ENCODE measurements at places on chromosomes 4 and X.
A peak's percentile ranks its signal among the peaks of the same experiment; 100 is the strongest.

DNA sequence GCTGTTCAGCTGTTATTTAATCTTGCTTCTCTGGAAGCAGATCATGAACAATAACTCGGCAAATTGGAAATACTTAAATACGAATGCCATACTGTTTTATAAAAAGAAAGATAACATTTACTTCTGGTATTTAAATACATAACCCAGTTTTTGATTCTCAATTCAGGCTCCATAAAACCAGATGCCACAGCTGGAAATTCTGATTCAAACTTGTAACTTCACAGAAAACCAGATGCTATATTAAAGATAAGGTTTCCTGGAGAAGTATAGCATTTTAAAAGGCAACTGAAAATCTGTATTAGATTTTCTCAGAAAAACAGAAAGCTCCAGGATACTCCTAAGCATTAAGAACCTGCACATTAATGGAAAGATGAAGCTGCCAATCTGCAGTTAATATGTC is 40.2 kb downstream of the STX18 start:
- DNase-seq = no peak

GRCh38 chr4:93743635-93744034 is 84.9 kb upstream of the ATOH1 start:
- DNase-seq = no peak

- DNase-seq = no peak
Measured at GRCh38 chr4:25313201-25313895, 774 bp downstream of the ZCCHC4 start.

GRCh38 chr4:111639120-111639690 is 506.0 kb upstream of the FAM241A start:
- no peak for DNase-seq

DNA sequence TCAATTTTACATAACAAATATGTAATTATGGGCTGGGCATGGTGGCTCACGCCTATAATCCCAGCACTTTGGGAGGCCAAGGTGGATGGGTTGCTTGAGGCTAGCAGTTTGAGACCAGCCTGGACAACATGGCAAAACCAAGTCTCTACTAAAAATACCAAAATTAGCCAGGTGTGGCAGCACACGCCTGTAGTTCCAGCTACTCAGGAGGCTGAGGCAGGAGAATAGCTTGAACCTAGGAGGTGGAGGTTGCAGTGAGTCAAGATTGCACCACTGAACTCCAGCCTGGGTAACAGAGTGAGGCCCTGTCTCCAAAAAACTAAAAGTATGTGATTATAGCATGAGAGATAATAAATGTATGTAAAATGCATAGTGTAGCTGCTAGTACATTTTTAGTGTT is 229.0 kb downstream of the PPARGC1A start:
- DNase-seq = no peak

DNA sequence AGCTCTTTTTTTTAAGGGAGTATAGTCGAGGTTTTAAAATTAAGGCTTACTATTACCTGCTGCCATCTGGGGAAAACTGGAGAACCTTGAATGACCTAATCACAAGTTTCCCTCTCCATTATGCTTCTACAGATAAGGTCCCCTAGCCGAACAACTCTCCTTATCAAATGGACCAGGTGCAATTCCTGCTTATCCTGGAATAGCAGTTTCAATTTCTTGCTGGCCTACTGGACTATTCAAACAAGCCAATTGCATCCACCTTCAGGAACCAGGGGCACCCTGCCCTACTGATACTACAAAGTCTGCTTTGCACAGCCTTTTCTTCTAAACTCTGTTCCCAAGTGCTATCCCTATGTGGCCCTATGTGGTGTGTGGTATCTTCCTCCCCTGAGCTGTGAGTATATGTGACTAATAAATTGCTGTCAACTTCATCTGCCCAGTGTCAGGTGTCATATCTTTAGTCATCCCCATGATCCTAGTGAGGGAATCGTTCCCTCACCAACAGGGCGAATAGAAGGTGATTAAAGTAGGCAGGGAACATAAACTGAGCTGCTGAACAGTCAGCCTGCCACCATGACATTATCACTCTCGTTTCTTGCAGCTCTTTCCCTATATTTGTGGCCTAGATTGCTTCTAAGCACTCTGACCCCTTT is 128.5 kb downstream of the ATG4A start:
- no peak for DNase-seq

GRCh38 chr4:110224812-110225211 is 26.4 kb upstream of the ELOVL6 start:
- DNase-seq = no peak

GRCh38 chr4:150209140-150209829 is 131.0 kb downstream of the DCLK2 start:
- peak; percentile 80 for DNase-seq

DNA sequence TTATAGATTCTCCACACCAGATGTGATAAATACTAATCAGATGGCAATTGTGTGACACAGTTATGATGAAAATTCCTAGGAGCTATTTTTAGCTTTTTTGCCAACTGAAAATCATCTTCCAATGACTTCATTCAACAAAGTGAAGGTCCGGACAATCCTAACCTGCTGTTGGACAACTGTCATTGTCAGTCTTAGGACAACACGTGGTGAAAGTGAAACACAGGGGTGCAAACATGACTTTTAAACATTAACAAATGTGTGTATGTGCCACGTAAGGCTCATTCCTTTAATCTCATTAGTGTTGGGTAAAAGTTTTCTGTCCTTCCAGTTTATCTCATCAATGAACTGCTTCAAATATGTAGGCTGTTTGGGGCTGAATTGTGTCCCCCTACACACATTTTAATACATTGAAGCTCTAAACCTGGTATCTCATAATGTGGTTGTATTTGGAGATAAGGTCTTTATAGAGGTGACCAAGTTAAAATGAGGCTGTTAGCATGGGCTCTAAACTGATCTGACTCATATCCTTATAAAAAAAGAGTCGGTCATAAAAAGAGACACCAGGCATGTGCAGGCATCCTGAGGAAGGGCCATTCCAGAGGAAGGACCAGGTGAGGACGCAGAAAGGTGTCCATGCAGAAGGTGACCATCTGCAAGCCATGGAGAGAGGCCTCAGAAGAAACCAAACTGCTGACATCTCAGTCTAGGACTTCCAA is 41.2 kb upstream of the SMAD1 start:
- no peak for DNase-seq

DNA sequence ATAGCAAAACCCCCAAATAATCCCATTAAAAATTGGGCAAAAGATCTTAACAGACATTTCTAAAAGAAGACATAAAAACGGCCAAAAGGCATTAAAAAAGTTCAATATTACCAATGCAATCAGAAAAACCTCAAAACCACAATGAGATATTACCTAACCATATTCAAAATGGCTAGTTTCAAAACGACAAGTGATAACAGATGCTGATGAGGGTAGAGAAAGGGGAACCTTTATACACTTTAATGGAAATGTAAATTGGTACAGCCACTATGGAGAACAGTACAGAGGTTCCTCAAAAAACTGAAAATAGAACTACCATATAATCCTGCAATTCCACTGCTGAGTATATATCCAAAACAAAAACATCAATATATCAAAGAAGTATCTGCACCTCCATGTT is 6.2 kb downstream of the AADAT start:
- no peak for DNase-seq

DNA sequence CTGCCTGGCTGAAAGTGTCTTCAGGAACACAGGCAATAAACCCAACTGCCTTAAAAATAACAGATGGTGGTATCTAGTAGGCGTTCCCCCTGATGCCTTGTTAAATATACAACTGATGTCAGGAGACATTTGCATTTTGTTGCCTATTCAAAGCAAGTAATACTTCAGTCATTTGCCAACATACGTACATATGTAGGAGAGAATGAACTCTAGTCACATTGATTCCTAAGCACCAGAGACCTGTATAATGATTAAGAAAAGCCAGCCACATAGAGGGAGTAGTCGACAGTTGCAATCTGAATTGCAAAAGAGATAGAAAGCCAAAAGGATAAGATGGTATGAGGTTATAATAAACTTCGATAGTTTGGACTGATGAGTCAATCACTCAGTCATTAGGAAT is 191.0 kb upstream of the EMCN start:
- no peak for DNase-seq

DNA sequence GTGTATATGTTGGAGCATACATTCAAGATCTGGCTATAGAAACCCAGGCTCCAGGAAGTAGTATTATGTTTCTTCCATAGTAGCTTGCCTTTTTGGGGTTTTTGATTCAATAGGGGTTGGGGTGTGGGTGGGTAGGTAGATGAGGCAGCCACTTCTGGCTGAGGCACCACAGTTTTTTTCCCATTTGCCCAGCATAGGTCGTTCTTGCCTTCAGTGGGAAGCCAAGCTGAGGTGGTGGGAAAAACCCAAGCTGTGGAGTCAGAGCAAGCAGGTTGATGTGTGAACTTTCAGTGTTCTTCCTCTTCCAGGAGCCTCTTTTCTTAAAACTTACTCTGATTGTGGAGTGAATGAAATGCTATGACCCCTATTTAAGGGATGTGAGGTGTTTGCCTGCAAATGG is 67.0 kb upstream of the RPS6KA3 start:
- DNase-seq = no peak

GRCh38 chrX:18971506-18971905 is 12.4 kb downstream of the PHKA2 start:
- no peak for DNase-seq

DNA sequence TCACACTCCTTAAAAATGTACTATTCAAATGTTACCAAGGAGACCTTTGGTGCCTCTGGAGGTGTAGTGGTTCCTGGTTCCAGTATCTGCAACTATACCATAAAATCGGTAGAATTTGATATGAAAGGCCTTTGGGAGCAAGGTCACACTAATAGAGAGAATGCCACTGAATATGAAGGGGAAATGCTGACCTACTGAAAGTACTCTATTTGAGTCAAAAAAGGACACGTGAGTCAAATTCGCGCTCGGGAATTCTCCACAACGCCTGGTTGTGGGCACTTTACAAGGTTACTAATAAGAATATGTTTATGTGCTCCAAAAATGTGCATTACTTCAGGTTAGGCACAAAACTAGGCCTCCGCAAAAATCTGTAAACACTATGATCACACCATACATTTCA is 39.5 kb upstream of the RELL1 start:
- DNase-seq = no peak

- DNase-seq = peak; percentile 60
Measured at GRCh38 chrX:49183701-49184281, 2.4 kb downstream of the PRICKLE3 start.

DNA sequence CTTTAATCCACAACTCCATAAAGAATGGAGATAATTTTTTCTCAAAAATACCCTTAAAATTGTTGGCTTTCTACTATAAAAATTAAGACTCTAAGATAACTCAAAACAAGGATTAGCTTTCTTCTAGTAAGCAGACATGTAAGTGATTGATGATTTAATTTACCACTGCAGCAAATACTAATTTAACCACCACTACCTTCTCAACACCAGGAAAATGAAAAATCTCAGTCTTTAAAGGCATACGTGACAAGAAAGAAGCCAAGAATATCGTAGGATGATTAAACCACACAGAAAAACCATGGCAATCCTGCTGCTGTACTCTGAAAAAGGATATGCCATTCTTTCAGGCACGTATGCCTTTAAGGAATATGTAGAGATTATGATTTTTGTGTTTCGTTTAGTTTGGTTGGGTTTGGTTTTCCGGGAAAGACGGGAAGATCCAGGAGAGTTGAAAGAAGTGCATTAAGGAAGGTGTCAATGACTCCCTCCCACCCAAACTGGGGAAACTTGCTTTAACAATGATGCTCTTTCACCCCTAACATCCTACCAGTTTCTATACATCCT is 881 bp downstream of the LRCH2 start:
- DNase-seq = no peak
